ENCODE measurements at places on chromosomes 4 and X.

- H3K36me3 ChIP-seq, result no peaks in the 10 kb centered on the region
- DNase-seq, result no peak
- H3K27me3 ChIP-seq, result no peaks in the 10 kb centered on the region
- H3K4me3 ChIP-seq, result no peak overlapping the region
- peaks cover 7% of the 10 kb centered on the region for H3K4me1 ChIP-seq
These were observed 325.6 kb downstream of the ARHGAP10 start for GRCh38 chr4:148057516-148057915.

DNA sequence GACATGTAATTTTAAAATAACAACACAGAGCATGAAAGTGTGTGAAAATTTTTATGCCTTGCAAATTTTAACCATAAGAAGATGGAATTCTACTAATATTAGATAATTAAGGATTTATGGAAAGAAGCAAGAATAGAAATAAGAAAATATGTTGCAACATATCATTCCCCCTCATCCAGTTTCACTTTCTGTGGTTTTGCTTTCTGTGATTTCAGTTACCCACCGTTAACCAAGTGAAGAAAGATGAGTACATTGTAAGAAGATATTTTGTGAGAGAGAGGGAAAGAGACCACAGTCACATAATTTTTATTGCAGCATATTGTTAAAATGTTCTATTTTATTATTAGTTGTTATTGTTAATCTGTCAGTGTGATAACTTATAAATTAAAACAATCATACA lies 77.9 kb downstream of the ADAM29 start:
- no peaks in the 10 kb centered on the region for H3K27me3 ChIP-seq
- DNase-seq, result no peak
- no peak overlapping the region for H3K27ac ChIP-seq
- no peaks in the 10 kb centered on the region for H3K36me3 ChIP-seq
- no peaks in the 10 kb centered on the region for H3K4me1 ChIP-seq

GRCh38 chr4:103425406-103425805 lies 227.3 kb upstream of the CENPE start:
- no peak overlapping the region for H3K27ac ChIP-seq
- peaks cover 4% of the 10 kb centered on the region for H3K4me1 ChIP-seq
- no peak overlapping the region for H3K4me3 ChIP-seq

DNA sequence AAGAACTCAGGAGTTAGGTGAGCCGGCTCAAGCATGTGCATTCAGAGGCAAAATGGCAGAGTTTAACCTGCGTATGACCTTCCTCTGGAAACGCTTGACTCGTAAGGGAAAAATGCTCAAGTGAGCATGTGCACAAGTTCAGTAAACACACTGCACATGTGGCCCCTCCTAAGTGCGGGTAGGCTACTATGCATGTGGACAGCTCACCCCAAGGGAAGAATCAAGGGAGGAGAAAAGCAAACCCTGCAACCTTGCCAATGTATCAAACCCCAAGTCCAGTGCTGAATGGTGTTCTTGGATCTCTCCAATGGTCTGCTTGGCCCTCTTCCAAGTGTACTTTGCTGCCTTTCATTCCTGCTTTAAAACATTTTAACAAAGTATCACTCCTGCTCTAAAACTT lies 407.1 kb downstream of the ADAM29 start:
- H3K4me3 ChIP-seq, result no peak overlapping the region
- no peak overlapping the region for H3K27ac ChIP-seq
- DNase-seq, result no peak
- H3K27me3 ChIP-seq, result no peaks in the 10 kb centered on the region
- H3K4me1 ChIP-seq, result no peaks in the 10 kb centered on the region
- H3K36me3 ChIP-seq, result no peaks in the 10 kb centered on the region

All from H1 (cell line).